NCI-H1436 treated with DMSO at 0.1 percent for 48 hours (cell line): ENCODE measurements at places on chromosomes 11 and 22.

- no peak for DNase-seq
Measured at GRCh38 chr11:46200537-46201281, 76.8 kb upstream of the CREB3L1 start.

GRCh38 chr11:126011265-126011664 lies 51.4 kb downstream of the CDON start:
- DNase-seq: no peak

DNA sequence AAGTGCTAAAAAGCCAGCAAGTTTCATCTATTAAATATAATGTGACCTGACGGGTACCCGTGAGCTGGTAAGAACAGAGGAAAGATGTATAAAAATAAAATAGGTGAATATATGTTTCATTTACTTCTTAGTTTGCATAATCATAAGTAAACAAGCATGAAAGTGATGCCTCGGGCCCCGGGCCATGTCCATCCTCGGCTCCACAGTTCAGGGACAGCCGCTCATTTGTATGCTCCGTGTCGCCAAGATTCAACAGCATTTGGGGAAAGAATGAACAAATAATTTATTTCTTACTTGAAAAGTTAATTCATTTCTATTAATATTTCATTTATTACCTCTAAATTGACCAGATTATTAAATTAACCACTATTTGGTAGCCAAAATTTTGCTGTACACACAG lies 251.8 kb downstream of the NTM start:
- DNase-seq: no peak

GRCh38 chr11:12417691-12418611 lies 40.6 kb downstream of the PARVA start:
- no peak for DNase-seq

DNA sequence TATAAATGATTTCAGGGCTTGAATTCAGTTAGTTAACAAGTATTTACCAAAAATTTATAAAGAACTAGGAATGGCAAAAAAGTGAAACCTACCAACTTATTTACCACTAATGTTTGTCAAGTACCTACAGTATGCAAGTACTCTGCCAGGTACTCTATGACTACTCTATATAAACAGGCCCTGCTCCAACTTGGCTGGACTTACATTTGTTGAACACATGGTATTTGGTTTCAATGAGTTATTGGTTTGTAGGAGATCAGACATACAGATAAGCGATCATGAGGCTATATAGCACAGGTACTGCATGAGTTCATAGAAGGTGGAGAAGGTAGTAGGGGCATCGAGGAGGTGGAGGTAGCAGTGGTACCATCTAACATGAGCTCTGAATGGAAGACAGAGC lies 159.9 kb upstream of the PDGFD start:
- DNase-seq: no peak

- no peak for DNase-seq
Measured at GRCh38 chr11:9025101-9025850, 21.5 kb upstream of the NRIP3 start.

GRCh38 chr22:23293720-23294119 lies 113.4 kb downstream of the BCR start:
- no peak for DNase-seq

GRCh38 chr11:103637295-103637694 lies 399.1 kb upstream of the DDI1 start:
- DNase-seq: no peak
